ENCODE measurements at places on chromosomes 1 and 21.

DNA sequence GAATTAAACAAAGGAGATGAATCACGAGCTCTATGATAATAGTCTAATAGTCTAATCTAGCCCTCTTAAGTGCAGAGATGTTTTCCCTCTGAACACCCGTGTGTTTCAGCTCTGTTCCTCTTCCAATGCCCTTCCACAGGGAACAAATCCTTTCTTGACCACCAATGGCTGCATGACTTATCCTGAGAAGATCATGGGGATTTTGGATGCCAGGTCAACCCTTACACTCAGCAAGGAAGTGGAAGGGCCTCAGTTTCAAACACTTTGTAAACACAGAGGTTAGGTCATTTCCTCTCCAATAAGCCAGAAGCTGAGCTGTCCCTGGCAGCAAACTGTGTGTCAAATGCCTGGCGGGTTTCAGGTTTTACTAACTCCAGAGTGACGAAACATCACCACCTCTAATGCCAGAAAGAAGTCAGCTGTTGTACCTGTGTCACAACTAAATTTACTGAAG is 200.0 kb downstream of the GABPA start:
- DNase-seq: peak; percentile 98

GRCh38 chr21:44405091-44405947 is 50.0 kb upstream of the LRRC3 start:
- DNase-seq: no peak

GRCh38 chr1:102640872-102641271 is 467.4 kb downstream of the COL11A1 start:
- no peak for DNase-seq

- peak; percentile 56 for DNase-seq
Measured at GRCh38 chr1:109091839-109092193, 1.3 kb downstream of the TMEM167B start.

DNA sequence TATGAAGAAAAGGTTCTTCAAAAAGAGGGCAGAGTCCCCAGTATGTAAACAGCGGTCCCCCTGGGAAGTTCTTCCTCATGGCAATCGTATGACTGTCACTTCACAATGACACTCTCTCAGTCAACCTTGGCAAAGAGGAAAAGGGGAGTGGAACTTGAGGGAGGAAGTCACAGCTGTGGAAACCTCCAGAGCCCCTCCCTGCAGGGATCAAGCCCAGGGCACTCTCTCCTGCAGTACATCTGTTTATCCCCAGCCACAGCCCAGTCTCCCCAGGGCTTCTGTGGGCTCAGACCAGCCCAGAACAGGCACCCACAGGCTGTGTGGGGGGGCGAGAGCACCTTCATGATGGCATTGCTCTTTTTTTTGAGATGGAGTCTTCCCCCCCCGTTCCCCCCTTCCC is 2.0 kb downstream of the ATP13A2 start:
- DNase-seq: no peak

- DNase-seq: peak; percentile 12
Measured at GRCh38 chr1:10398278-10398733, 558 bp upstream of the PGD start.

DNA sequence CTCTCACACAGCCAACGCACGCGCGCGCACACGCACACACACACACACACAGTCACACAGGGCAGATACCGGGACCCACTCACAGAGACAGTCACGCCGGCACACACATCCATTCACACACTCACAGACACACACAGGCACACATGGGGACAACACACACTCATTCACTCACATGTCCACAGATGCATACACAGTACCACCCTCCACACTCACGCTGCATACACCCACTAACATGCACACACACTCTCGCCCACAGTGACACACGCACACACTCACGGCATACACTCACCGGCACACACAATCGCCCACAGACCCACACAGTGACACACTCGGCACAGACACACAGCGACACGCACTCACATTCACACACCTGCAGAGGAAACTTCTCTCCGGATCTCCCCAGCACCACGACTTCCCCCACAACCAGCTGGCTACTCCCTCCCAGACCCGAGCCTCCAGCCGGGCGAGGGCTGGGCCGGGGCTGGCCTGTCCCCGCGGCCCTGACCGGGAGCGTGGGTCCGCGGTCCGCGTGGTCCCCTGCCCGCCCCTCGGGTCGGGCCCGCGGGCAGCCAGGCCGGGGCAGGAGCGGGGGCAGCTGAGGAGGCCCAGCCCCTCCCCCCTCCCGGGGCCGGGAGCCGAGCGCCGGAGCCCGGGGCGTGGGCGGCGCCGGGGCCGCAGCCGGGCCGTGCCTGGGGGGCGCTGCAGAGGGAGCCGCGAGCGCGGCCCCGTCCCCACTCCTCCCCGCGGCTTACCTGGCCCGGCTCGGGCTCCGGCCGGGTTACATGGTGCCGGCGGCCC is 552 bp downstream of the DLGAP3 start:
- DNase-seq: no peak

DNA sequence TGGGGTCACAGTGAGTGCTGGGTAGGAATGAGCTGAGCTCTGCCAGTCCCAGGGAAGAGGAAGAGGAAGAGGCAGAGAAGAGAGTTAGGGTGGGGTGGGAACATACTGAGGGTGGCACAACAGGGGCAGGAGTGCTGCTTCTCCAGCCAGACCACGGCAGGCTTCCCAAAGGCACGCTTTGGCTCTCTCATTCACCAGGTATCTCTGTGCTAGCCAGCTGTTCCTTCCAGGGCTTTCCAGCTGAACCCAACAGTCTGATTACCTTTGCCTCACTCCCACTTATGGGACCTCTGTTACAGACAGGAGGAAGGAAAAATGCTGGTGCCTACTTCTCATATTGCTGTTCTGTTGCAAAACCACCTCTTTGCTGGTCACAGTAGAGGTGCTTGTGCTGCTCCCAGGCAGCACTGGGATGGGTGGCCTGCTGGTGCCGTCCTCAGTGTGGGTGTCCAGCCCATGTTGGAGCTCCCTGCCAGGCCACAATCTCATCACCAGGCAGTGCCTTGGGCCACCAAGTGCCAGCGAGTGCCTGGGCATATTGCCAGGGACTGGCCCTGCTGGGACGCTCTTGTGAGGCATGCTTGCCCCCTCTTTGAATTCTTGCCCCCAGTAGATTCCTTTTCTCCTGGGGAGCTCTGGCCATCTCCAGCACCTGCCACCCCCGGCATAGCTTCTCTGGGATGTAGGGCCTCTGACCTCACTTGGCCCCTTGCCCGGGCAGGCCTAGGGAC is 2.1 kb downstream of the ADORA1 start:
- DNase-seq: no peak

GRCh38 chr1:209064850-209065706 is 518.4 kb upstream of the CAMK1G start:
- DNase-seq: no peak

- no peak for DNase-seq
Measured at GRCh38 chr1:40817791-40818263, 34.2 kb downstream of the KCNQ4 start.

DNA sequence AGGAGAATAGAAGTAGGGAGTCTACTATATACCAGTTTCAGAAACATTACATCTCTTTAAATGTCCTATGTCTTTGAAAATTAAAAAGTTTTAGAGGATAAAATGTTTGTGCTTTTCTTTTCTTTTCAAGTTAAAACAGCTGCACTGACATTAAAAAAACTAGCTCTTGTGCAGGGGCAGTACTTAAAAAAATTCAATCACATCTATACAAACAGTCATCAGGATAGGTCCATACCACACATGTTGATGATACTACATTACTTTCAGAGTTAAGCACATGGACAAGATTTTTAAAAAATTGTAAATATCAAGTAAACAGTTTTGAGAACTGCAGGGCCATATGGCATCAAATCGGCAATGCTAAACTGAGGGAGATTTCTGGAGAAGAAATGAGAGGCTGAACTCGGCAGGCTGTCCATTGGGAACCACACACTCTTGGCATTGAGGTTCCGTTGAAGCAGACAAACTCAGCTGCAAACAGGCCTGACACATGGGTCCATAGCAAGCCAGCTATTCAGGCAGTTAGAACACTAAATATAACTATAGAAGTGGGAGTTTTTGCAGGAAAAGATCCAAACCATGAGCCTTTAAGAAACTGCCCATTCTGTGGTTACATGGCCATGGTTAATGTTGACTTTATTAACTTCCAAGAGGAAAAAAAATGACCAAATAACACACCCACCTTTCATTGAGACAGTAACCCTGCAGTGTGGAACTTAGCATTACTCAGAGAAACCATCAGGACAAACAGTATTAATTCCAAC is 84.5 kb upstream of the BCL10 start:
- DNase-seq: peak; percentile 93
